Activated CD4-positive, CD25-positive, alpha-beta regulatory T cell (primary cell): ENCODE measurements at places on chromosomes 4 and X.

DNA sequence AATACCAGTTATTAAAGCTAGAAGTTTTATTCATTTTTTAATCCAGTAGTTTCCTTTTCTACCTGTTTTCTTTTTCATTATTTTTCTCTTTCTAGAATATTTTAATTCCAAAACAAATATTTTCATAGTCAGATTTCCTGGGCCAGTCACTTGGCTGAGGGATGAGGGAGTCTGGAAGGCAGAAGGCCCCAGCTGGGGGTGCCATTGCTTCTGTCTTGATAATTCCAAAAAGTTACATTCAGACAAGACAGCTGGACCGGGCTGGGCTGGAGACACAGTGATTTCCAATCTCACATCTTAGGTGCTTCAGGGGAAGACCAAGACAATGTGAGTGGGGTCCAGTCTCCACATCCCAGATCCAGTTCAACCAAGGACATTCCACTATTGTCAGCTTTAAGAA, 263.5 kb downstream of the TMA16 start:
- DNase-seq = no peak

- DNase-seq = no peak
Observed at GRCh38 chr4:174260099-174260498, 23.4 kb downstream of the FBXO8 start.

GRCh38 chrX:136750364-136750763, 30.4 kb downstream of the ARHGEF6 start:
- DNase-seq = no peak

- peak; percentile 46 for DNase-seq
Observed at GRCh38 chr4:8917868-8918783, 46.5 kb upstream of the HMX1 start.

GRCh38 chr4:2689825-2690700, 66.1 kb downstream of the TNIP2 start:
- DNase-seq = no peak

- DNase-seq = no peak
Observed at GRCh38 chr4:28225050-28225449, 1364.4 kb downstream of the STIM2 start.

GRCh38 chr4:121011138-121011537, 61.2 kb downstream of the NDNF start:
- DNase-seq = no peak

- no peak for DNase-seq
Observed at GRCh38 chrX:3161681-3162080, 120.4 kb downstream of the ARSF start.

DNA sequence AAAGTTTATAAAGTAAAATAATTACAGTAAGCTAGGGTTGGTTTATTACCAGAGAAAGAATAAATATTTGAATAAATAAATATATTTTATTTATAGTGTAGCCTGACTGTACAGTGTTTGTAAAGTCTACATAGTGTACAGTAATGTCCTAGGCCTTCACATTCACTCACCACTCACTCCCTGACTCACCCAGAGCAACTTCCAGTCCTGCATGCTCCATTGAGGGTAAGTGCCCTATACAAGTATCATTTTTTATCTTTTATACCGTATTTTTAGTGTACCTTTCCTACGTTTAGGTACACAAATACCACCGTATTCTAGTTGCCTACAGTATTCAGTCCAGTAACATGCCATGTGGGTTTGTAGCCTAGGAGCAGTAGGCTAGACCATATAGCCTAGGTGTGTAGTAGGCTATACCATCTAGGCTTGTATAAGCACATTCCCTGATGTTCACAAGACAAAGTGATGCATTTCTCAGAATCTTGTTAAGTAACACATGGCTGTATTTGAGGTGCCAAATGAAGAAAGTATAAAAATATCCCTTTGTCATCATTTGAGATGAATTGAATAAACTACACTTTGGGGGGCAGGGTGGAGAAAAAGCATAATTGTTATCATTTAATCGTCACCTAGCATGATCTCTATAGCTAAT, 14.7 kb upstream of the KLHL8 start:
- no peak for DNase-seq

DNA sequence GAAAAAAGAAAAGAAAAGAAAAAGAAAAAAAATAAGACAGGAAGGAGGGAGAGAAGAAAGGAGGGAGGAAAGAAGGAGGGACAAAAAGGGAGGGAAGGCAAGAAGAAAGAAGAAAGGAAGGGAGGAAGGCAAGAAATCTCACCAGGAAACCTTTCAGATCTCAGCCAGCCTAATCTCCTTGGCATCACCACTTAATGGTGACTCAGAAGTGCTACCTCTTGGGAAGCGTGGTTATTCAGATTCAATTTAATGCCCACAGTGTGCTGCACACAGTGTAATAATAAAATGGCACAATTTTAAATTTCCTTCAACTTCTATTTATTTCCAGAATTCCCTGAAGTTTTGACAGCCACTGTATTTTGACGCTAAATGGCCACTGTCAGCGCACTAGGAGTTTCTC, 50.3 kb downstream of the DKK2 start:
- DNase-seq = no peak

- no peak for DNase-seq
Observed at GRCh38 chr4:128513664-128514484, 226.3 kb upstream of the PGRMC2 start.

DNA sequence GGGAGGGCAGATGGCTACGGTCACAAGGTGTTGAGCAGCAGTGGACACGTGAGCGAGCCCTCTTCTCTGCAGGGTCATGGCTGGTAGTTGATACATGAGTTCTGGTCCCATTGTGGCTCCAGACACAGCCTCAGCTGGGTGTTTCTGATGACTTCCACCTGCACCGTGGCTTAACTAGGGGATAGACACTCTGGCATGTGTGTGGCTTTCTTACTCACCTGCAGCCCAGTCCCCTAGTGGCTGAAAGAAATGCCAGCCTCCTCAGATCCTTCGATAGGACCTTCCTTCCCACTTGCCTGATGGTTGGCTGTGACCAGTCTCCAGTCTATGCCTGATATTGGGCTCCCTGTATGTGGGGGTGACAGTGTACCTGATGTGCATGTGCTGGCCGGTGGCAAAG, 5.0 kb downstream of the GPR78 start:
- DNase-seq = no peak

DNA sequence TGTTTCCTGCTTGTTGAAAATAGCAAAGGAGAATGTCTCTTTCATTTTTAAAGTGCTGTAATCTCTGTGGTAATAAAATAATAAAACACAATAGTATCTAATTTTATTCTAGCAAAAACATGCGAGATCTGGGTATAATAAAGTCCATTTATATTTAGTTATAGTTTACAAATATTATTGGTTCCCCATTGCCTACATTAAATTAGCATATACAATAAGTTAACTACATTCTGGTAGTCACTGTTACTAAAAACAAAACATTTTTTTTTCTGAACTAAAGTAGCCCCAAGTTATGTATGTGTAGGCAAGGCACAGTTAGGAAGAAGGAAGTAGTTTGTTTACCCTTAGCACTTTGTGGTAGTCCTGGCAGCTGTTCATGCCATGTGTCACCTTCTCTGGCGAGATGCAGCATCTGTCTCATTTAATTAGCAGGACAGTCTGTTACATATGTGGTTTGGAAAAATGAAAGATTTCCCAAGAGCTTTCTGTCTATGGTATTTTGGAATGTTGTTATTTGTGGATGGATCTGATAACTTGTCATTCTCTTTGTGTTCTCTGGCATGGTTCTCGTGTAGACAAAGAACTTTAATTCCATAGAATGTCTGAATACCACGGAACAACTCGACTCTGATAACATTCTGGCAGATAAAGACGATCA, 231.3 kb upstream of the PITX2 start:
- no peak for DNase-seq

DNA sequence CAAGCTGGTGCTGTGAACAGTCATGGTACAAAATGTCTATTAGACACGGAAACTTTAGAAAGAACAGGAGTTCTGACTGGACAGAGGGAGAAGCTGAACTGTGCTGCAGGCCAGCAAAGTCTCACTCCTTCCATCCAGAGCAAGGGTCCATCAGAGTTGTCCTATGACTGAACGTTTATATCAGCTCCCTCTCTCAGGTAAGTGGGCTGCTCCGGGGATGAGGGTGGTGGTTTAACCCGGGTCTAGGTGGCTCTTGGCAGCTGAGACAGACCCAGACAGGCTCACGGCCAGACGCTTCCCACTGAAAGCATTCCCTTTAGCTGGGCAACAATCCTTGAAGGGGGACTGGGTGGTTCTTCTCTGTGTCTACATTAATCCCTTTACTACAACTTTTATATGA, 385.0 kb upstream of the SMIM31 start:
- no peak for DNase-seq

- DNase-seq = no peak
Observed at GRCh38 chr4:66372706-66373105, 702.4 kb upstream of the EPHA5 start.

- DNase-seq = no peak
Observed at GRCh38 chrX:54171527-54172250, 11.4 kb downstream of the FAM120C start.

DNA sequence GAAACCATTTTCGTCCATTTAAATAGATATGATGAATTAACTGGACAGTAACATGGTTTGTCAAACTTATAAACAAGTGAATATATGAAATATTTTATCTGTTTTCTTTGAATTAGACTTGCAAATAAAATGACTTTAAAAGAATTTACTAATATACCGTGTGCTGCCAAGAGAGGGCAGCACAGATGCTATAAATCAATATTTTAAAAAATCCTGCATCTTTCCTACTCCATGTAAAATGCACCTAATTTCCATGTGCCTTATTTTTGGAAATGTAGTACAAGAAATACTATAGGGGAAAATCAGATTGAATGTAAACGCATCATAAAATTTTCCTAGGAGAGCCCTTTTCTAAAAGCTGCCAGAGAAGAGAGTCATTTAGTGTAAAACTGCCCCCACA, 62.2 kb downstream of the PRKX start:
- no peak for DNase-seq

GRCh38 chr4:146787731-146788130, 149.0 kb downstream of the POU4F2 start:
- DNase-seq = no peak

- no peak for DNase-seq
Observed at GRCh38 chr4:89486042-89486441, 178.4 kb upstream of the GPRIN3 start.

- no peak for DNase-seq
Observed at GRCh38 chrX:9784332-9784731, 1.9 kb upstream of the SHROOM2 start.

DNA sequence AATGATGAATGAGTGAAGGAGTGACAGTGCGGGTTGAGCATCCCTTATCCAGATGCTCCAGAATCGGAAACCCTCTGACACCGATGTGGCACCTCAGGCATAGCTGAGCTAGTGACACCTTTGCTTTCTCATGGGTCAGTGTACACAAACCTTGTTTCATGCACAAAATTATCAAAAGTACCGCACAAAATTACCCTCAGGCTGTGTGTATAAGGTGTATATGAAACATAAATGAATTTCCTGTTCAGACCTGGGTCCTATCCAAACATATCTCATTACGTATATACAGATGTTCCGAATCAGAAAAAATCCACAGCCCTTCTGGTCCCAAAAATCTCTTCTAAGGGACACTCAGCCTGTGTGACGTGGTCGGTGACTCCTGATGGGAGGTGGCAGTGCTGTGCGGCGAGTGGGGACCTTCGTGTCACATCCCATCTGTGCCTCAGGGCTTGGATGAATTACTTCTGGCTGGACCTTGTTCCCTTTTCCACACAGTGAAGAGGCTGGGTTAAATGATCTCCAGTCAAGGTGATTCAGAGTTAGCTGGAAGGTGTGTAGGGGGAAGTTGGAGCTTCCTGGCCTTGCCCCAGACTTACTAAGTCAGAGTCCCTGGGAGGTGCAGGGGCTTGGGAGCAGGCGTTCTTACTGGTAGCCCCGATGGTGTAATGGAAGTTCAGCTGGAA, 18.8 kb downstream of the RGS12 start:
- DNase-seq = no peak

- DNase-seq = no peak
Observed at GRCh38 chr4:190016369-190017289, 10.4 kb downstream of the FRG2 start.

DNA sequence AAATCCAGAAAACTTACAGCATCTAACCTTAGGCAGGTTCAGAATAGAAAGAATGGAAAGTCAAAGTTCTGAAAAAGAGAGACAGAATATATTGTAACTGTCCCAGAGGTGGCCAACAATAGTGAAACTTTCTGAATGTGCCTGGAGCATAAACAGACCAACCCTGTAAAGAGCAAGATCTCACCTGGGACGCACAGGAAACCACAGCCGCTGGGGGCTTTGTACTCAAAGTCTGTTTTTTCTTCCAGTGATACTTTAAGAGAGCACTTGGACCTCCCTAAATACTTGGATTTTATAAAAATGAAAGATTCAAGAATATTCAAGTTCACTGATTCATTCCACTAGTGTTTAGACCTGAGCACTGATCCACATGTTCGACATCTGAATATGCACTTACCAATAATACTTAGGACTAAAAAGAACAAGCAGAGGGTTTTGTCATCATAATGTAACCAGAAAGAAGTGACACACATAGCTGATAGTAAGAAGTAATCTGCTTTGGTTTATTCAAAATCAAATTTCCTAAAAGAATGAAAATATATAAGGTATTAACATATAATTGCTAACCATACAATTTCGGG, 35.3 kb downstream of the ARAP2 start:
- no peak for DNase-seq

DNA sequence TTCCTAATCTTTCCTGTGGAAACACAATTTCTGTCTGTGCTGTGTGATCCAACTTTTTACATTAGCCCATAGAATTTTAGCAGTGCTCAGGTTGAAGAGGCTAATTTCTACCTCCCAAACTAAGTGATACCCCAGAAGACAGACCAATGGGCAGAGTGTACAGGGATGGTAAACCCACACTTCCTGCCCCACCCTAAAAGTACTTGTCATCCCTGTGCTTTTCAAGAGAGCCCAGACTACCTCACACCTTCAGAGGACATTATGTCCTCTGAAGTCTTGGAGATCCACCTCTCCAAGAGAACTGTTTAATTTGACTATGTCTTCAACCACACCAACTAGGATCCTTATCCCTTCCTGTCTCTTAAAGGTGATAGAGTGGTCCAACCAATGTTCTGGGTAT, 82.0 kb upstream of the ACSL1 start:
- DNase-seq = no peak

- no peak for DNase-seq
Observed at GRCh38 chr4:83174844-83175414, 60.4 kb upstream of the PLAC8 start.
